ENCODE measurements at places on chromosomes 3 and 15.

DNA sequence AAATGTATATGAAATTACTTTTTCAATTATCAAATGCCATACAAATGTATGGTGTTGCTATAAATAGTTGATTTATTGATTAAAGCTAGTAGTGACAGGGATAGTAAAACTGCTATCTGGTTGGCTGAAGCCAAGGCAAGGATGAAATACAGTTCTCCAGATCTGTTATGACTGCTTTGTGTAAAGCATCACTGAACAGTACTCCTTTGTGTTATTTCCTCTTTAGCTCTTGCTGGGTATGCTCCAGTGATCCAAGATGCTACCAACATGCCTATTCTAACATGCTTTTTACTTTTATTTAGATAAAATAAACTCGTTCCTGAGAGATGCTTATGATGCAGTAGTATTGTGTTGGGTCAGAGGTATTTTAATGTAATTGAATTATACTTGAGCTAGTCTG lies 12.4 kb upstream of the UBR1 start:
- DNase-seq = no peak

GRCh38 chr3:132064114-132064513 lies 29.3 kb upstream of the CPNE4 start:
- DNase-seq = no peak

DNA sequence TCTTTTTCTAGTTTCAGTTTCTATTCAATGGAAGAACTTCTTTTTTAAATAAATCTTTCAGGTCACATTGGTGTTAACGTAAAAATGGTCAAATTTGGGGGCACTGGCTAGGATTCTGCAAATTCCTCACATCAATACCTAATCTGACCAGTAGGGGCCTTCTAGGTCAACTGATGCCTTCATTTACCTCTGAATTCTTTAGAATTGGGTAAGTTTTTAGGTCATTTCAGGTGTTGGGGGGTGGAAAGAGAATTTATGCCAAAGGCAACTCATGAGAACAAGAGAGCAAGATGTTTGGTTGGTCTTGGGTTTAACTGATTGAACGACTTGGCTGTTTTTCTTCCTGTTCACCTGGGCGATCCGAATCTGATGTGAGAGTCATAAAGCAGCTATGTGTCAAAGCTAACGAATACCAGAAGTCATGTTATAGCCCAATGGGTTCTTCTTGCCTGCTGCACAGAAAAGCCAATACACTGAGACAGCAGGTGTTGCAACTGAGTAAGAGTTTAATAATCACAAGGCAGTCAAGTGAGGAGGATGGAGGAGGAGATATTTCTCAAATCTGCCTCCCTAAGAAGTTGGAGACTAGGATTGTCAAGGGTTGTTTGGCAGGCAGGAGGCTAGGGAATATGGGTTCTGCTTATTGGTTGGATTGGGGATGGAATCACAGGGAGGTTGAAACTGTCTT lies 15.3 kb downstream of the LRRC49 start:
- DNase-seq = no peak

- DNase-seq = peak; percentile 49
Observed at GRCh38 chr3:43286841-43287499, 630 bp downstream of the SNRK start.

GRCh38 chr3:185290266-185290665 lies 36.4 kb upstream of the EHHADH start:
- DNase-seq = no peak

- no peak for DNase-seq
Observed at GRCh38 chr15:80447077-80447476, 42.9 kb downstream of the ARNT2 start.

DNA sequence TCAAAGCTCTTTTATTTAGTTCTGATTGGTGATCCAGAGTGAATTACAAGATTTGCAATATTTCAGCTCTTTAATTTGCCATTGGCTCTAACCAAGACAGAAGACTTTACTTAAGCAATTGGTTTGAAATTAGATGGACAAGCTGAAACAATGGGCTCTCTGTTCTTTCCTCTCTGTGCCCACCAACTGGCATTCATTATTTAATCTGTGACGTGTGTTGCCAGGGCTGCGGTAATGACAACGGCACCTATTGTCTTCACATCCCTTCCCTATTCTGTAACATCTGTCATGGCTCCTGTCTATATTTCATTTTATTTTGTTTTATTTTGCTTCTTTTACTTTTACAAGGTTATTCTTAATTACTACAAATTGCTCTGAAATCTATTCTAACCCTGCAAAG lies 33.9 kb downstream of the PLD1 start:
- DNase-seq = no peak

DNA sequence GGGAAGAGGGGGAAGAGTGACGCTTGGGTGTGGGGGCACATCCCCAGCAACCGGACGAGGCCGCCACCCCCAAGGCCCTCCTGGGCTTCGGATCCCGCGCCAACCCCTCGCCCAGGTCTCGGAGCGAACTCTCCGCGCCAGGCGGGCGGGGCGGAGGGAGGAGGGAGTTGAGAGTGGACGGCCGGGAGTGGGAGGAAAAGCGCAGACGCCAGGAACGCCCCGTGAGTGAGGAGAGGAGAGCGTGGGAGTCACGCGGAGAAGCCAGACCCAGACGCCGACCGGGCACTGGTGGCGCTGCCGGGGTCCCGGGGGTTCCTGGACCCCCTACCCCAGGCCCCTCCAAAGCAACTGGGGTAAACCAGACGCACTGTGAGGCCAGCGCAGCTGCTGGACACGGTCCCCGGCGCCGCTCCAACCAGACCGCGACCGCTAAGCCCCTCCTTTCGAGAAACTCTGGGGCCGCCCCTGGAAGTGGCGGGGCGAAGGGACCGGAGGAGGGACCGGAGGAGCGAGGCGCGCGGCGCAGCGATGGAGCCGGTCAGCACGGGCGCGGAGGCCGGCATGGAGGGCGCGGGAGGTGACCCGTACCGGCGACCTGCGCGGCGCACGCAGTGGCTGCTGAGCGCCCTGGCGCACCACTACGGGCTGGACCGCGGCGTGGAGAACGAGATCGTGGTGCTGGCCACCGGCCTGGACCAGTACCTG lies at the start of gene EFCC1:
Gene EFCC1 (plus strand): TSS at position 204 of the 705 bp plus-strand sequence. CDS start 325 bp downstream, at position 529.
- DNase-seq = no peak

DNA sequence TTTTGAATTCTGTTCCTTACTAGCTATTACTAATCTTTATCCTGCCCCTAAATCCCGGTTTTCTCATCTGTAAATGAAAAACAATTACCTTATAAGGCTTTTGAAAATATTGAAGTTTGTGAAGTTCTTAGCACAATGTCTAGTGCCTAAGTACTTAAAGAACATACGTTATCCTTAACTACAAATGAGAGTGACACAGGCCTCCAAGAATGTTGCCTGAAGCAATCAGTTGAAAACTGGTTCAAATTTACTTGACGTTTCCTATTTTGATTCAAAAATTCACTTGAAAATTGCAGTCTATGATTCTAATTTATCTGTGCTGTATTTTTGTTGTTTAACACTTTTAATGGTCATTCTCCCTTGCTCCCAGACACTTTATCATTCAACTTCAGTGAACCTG lies 3.2 kb downstream of the SENP7 start:
- no peak for DNase-seq

- DNase-seq = no peak
Observed at GRCh38 chr3:98555025-98555379, 23.2 kb downstream of the GPR15 start.

- no peak for DNase-seq
Observed at GRCh38 chr3:66378256-66378655, 122.6 kb downstream of the LRIG1 start.

GRCh38 chr3:173709026-173709425 lies 311.5 kb downstream of the NLGN1 start:
- DNase-seq = no peak

- no peak for DNase-seq
Observed at GRCh38 chr3:55690177-55690576, 203.1 kb upstream of the WNT5A start.

DNA sequence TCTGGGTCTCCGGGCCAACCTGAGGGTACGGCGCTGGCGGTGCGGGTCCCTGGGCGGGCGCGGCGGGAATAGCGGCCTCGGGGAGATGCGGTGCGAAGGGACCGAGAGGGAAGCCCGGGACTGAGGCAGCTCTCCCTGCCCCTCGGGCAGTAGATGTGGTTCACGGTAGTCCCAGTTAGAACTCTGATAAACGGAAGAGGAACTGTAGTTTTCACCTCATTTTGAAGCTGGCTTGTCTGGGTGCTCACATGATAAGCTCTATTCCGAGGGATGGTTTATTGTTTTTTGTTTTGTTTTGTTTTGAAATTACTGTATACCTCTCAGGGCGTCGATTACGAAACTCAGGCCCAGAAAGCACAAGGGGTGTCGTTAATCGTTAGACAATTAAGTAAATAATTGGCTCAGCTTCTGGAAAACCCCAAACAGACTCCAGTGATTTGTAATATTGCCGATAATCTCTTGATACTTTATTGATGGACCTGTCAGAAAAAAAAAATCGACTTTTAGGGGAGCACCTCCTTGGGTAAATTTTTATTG lies 413 bp downstream of the NUSAP1 start:
- DNase-seq = no peak

GRCh38 chr3:107221856-107222255 lies 155.4 kb upstream of the CCDC54 start:
- no peak for DNase-seq

- DNase-seq = no peak
Observed at GRCh38 chr3:147740928-147741327, 331.8 kb downstream of the ZIC1 start.

DNA sequence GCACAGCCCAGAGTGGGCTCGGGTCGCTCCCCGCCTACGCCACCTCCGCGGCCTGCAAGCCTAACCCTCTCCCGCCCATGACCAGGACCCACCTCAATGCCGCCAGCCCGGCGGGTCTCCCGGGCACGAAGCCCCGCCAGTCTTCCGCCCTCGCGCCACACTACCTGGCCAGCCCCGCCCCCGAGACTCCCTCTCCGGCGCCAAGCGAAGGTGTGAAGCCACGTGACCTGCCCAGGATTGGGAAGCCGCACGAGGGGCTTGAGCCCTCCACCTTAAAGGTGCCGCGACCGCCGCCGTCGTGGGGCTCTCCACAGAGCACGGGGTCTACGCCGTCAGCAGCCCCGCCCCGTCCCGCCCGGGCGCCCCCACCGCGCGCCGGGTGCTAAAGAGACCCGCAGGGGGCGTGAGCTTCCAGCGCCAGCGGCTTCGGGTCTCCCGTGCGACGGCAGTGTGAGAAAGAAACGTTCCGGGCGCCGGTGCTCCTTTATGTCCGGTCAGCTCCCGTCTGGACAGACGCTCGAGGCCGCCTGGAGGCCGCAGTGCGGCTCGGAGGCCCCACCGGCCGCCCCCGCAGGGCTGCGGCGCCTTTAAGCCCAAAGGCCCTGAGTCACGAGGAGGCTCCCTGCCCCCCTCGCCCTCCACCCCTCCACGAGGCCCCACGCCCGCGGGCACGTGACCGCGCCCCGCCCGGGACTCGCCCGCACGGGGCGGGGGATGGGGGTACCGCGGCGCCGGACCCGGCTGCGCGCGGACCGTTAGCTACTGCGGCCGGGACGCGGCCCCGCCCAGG lies at the start of gene CPEB1:
Gene CPEB1 (minus strand): TSS at position 319 of the 790 bp plus-strand sequence. CDS start 18,904 bp downstream, outside the sequence.
- DNase-seq = no peak

GRCh38 chr3:102712896-102713295 lies 278.1 kb downstream of the ZPLD1 start:
- no peak for DNase-seq

DNA sequence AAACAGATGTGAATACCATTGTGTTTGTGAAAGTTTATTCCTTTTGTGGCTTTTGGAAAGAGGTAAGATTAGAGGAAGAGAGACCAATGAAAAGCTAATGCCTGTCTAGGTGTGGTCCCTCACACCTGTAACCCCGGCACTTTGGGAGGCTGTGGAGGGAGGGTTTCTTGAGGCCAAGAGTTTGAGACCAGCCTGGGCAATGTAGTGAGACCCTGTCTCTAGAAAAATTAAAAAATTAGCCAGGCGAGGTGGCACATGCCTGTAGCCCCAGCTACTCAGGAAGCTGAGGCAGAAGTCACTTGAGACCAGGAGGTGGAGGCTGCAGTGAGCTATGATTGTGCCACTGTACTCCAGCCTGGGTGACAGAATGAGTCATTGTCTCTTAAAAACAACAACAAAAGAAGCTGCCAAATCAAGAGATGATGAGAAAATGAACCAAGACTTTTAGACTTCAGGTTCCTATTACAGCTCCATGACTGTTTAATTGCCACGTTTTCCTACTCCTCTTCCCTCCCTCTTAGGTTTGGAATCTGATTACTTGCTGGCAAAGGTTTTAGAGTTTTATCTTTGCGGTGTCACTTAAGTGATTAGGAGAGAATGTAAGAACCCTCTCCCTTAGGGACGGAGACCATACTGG lies 68.7 kb downstream of the CGNL1 start:
- no peak for DNase-seq

GRCh38 chr3:72821161-72821781 lies 27.0 kb downstream of the SHQ1 start:
- DNase-seq = no peak

GRCh38 chr15:51160484-51160883 lies 65.8 kb upstream of the TNFAIP8L3 start:
- no peak for DNase-seq

GRCh38 chr3:31962801-31963205 lies 18.3 kb downstream of the OSBPL10 start:
- no peak for DNase-seq

GRCh38 chr3:174620138-174620537 lies 239.0 kb upstream of the NAALADL2 start:
- DNase-seq = no peak

- no peak for DNase-seq
Observed at GRCh38 chr3:36282766-36283165, 97.5 kb upstream of the STAC start.

DNA sequence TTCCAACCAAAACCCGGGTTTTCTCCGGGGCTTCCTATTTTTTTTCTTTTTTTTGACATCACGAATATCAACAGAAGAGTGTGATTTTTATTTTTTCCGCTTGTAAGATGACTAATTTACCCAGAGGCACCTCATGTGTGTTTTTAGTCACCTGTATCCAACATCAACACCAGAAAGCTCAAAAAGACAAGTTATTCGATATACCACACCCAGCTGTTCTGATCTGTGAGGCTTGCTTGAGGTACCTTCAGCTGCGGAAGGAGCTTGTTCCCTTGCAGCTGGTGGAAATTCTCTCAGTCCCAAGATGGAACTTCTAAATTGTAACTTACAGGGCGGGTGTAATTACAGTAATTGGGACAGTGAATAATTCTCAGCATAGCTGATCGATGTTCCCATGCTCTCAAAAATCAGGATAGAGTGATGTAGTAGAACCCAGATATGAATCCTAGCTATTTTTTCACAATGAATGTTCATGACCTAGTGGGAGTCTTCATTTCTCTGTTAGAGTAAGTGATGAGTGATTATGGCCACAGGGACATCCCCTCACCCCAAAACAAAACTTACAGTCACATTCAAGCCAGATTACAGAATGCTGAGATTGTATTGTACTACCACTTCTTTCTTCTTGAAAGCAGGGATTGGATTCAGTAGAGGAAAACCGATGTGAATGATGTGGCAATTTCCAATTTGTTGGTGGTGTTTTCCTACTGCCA lies 232.1 kb downstream of the AGBL1 start:
- DNase-seq = no peak

DNA sequence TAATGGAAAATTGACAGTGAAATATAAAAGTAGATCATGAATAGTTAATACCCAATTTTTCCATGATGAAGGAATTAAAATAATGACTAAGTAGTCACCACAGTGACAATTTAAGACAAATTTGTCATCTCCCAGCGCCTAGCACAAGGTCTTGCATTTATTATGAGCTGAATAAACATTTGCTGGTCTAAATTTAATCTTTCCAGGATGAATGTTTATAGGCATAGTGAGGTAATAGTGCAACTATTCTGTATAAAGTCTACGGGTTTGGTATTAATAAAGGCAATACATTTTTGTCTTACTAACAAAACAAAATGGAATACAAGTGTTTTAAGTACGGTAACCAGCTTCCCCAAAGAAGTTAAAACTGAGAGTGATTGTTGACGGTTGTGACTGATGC lies 209.3 kb downstream of the CD47 start:
- DNase-seq = no peak

All from activated CD8-positive, alpha-beta memory T cell treated with anti-CD3 and anti-CD28 coated beads, Interleukin-2, amount 10 ng/mL, durations not matched to agents 7 days and 5 days (primary cell).